ENCODE measurements at places on chromosomes 6 and 20. TPM values are rescaled to one million over a fixed set of nuclear protein-coding genes. Genes with fewer than 3 reads are reported as not detected.

- peaks cover 7% of the 10 kb centered on the region for H3K27me3 ChIP-seq
- H3K36me3 ChIP-seq, result no peaks in the 10 kb centered on the region
Measured at GRCh38 chr20:36092398-36093024, 62.0 kb upstream of the EPB41L1 start.

DNA sequence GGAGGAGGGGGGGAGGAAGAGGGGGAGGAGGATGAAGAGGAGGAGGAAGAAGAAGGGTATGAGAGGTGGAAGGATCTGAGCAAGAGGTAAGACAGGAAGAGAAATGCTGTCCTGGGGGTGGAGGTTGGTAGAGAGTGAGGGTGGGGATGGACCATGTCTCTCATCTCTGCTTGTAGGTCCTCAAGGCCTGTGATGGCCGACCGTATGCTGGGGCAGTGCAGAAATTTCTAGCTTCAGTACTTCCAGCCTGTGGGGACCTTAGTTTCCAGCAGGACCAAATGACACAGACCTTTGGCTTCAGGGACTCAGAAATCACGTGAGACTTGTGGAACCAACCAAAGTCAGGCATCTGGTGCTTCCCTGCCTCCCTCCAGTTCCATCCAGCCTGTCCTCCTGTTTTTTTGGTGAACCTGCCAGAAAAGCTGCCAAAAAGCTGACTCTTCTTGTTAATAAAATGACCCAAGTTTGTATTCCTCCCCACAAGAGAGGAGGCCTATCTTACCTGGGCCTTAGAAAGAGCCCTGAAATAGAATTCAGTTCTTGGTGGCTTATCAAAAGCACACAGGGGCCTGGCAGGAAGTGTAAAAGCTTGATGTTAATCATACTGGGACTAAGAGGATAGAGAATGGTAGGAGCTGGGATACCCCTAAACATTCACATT lies 2.5 kb upstream of the C4A start:
- no peak overlapping the region for H3K27ac ChIP-seq
- no peak for DNase-seq
- no peaks in the 10 kb centered on the region for H3K4me1 ChIP-seq
- H3K27me3 ChIP-seq, result no peaks in the 10 kb centered on the region

Gene PNPLA1
- not detected for total RNA-seq

- H3K27me3 ChIP-seq, result no peaks in the 10 kb centered on the region
- no peaks in the 10 kb centered on the region for H3K36me3 ChIP-seq
- H3K4me3 ChIP-seq, result no peak overlapping the region
- DNase-seq, result no peak
- peaks cover 3% of the 10 kb centered on the region for H3K4me1 ChIP-seq
- H3K27ac ChIP-seq, result no peak overlapping the region
Measured at GRCh38 chr20:46694484-46694883, 5.2 kb upstream of the TP53RK start.

DNA sequence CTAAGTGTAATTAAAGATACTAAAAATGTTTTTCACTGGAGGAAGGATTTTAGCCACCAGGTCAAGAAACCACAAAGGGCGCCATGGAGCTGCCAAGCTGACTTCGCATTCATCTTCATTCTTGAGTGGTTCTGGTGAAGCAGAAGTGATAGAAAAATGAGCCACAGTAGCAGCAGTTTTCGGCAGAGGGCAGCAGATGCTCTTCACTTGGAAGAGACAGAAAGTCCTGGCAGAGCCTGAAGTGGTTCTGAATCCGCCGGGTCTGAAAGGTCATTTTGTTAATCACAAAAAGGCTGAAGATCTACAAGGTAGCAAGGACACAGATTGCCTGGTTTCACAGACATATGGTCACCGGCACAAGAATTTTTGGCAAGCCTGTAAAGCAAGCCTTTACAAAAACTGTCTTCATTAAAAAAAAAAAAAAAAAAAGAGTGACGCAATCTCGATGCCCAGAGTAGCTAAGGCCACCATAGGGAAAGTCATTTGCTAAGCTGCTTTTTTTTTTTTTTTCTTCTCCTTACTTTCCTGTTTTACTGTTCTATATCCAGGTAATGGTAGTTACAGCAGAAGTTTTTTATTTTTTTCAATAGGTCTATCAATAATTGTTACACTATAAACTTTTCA lies 345.1 kb upstream of the AGPAT4 start:
- no peak overlapping the region for H3K27ac ChIP-seq
- H3K27me3 ChIP-seq, result no peaks in the 10 kb centered on the region
- DNase-seq, result peak; percentile 35
- no peak overlapping the region for H3K4me3 ChIP-seq

DNA sequence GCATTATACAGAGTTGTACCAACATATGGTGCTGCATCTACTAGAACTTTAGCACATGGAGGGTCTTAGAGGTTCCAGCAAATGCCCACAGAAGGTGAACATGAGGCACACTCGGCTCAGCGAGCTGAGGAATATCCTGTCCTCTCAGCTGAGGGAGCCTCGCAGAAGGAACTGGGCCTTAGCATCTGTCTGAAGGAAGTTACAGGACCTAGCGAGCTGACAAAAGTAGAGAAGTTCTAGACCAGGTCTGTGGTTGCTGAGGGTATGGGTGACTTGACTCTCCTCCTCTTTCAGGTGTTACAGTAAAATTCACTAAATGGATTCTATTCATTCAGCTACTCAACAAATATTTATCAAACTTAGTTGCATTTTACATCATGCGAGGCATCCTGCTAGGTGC lies 157.2 kb downstream of the ZDHHC14 start:
- H3K4me1 ChIP-seq, result peaks cover 24% of the 10 kb centered on the region
- no peak for DNase-seq
- no peaks in the 10 kb centered on the region for H3K36me3 ChIP-seq

Gene SRC
- 24.9 TPM for total RNA-seq

- no peaks in the 10 kb centered on the region for H3K4me1 ChIP-seq
- H3K27ac ChIP-seq, result no peak overlapping the region
- no peak for DNase-seq
- no peaks in the 10 kb centered on the region for H3K27me3 ChIP-seq
Measured at GRCh38 chr6:56357616-56358373, 110.4 kb upstream of the COL21A1 start.

- H3K27me3 ChIP-seq, result no peaks in the 10 kb centered on the region
- no peak overlapping the region for H3K4me3 ChIP-seq
- H3K36me3 ChIP-seq, result no peaks in the 10 kb centered on the region
- no peak for DNase-seq
- H3K27ac ChIP-seq, result no peak overlapping the region
Measured at GRCh38 chr6:103404799-103405198, 1454.9 kb downstream of the HACE1 start.

DNA sequence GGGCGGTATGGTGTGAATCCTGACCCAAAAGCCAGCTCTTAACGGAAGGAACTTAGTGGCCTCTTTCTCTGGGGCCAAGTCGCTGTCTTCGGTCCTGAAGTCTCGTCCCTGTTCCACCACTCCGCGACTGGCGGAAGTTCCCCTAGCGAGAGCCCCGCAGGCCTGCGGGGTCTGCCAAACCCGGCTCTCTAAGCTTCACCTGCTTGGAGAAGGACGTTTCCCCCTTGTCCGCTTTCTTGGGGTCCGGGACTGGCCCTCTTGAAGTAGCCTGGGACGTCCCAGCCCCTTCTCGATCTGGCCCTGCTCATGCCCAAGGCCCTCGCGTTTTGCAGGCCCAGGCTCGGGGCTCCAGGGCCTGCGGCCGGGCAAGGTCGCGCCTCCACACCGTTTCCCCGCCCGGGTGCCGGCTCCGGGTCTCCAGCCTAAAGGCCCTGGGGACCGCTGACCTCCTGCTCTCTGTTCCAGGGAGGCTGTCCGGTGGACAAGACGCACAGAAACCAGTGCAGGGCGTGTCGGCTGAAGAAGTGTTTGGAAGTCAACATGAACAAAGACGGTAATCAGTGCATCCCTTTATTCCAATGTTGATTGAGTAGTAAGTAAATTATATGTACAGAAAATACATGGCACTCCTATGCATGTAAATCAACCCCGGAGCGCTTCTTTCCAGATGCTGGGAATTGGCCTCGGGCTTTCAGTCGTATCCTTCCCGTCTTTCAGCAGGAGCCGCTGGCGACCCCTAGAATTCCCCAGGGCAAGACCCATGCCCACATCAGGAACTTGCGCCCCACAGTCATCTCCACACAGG lies 8.8 kb downstream of the NR2E1 start:
- H3K36me3 ChIP-seq, result no peaks in the 10 kb centered on the region
- H3K4me3 ChIP-seq, result no peak overlapping the region
- H3K27ac ChIP-seq, result no peak overlapping the region
- DNase-seq, result no peak

DNA sequence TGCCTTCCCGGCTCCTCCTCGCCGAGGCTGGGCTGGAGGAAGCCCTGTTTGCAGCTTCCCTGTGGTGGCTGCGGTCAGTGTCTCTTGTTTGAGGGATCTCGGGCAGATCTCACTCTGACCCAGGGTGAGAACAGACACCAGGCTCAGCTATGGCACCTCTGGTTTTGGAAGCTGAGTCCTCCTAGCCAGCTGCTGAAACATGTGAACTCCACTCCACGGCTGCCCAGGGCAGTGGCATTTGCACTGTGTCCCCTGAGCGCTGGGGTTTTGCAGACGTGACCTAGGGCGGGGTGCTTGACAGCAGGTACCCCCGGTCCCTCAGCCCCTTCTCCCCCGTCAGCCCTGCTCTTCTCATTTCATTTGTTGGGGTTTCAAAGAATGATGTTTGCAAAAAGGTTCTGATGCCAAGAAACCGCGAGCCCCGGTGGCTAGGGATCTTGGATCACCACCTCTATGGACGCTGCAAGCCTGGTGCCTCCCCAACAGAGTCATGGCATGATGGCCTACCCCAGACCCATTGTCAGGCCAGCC lies 55.0 kb upstream of the DACT2 start:
- no peak overlapping the region for H3K27ac ChIP-seq
- DNase-seq, result no peak
- no peak overlapping the region for H3K4me3 ChIP-seq
